Large intestine (tissue), 12 donors: ENCODE measurements at places on chromosomes 12 and 14. TPM values are rescaled to one million over a fixed set of nuclear protein-coding genes. Genes with fewer than 3 reads are reported as not detected.
A peak's percentile ranks its signal among the peaks of the same experiment; 100 is the strongest.

GRCh38 chr14:68702135-68702534 lies 90.7 kb downstream of the ZFP36L1 start:
- no peak for DNase-seq

- DNase-seq, result peak; percentile 97
Measured at GRCh38 chr14:75286313-75286712, 7.7 kb downstream of the FOS start.

GRCh38 chr14:89578156-89578555 lies 161.1 kb upstream of the FOXN3 start:
- DNase-seq, result no peak

DNA sequence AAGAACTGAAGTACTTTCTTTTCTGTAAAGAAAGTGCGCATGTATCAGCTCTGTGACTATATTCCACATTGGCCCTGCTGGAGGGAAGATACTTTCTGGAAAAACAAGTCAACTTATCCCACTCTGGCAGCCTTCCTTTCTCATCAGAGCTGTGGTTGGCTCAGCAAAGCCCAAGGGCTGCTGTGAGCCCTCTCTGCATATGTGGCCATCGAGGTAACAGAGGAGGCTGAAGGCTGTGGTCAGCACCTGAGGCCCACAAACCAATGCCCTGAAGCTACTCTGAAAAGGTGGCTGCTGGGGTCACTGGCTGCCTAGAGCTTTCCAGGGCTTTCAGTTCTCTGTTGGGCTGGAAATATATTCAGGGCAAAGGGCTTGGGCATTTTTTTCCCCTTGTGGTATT lies 70.8 kb upstream of the IGF1 start:
- DNase-seq, result no peak

DNA sequence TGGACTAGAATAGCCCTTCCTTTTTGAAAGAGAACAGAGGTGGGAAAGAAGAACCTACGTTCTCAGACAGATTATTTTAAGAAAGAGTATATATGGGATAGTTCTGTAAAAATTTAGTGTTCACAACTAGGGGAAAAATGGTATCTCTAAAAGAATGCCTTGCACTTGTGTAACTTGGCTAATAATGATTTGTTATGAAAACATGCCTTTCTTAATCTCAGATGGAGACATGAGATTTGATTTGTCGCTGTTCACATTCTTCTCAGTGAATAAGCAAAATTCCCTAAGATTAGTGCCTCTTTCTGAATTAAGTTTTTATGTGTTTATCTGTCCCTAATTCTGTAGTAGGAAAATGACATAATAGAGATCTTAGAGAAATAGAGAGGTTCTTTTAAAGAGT lies 100.8 kb downstream of the USP15 start:
- DNase-seq, result no peak

DNA sequence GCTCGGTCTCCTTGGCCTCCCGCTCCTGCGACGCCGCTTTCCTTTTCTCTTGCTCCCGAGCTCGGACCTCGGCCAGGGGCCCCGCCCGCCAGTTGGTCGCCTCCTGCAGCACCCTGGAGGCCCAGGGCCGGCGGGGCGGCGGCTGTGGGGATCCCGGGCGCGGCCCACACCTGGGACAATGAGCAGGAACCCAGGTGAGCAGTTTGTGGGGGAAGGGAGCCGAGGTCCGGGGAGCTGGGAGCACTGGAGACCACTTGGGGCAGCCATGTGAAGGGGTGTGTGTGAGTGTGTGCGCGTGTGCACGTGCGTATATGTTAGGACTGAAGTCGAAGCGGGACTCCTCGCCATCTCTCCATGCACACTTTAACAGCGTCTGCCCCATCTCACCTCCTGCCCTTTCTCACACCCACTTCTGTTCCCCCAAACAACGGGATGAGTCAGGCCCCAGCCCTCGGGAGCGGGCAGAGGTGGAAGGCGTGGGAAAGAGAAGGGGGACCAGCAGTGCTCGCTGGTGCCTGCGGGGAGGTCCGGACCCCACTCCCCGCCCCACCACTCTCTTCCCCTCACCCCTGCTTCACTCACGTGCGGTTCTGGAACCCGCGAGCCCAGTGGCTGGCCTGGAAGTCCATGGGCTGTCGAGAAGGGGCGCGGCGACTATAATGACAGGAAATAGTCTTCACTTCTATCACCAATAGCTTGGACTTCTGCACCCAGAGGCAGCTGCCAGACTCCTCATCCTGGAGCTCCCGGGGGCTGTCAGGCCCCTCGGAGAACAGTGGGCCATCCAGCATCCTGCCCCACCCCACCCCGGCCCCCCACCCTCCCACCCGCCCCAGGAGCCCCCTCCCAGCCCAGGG lies 450 bp downstream of the DDN start:
- peak; percentile 76 for DNase-seq

DNA sequence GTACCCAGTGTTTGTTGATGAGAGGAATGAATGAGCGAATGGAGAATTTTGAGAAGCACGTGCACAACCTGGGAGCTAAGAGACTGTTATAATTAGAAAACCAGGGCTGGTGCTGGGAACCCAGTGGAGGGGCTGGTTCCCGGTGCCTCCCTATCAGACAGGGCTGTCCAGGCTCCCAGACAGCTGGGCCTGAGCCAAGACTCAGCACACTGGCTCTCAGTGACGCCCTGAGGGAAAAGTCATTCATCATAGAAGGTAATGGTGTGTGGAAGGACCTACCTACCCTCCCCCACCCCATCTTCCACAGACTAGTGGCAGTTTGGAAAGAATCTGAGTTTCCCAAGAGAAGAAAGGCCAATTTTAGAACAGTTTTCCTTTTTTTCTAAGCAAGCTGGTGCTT lies 34.7 kb downstream of the KCNA5 start:
- DNase-seq, result no peak

The GARIN6 gene
- polyA plus RNA-seq, result not detected
